B cell (primary cell): ENCODE measurements at places on chromosomes 2 and 18. TPM values are rescaled to one million over a fixed set of nuclear protein-coding genes. Genes with fewer than 3 reads are reported as not detected.

The FAM237A gene
- total RNA-seq = not detected in 2 replicates

The AFF3 gene
- 826 and 830 TPM in 2 replicates for total RNA-seq

The RGPD8 gene
- 28.1 and 31.2 TPM in 2 replicates for total RNA-seq

The DLX1 gene
- not detected in 2 replicates for total RNA-seq

The CAPG gene
- total RNA-seq = 179 and 210 TPM in 2 replicates

The ANKRD30B gene
- total RNA-seq = not detected in 2 replicates

The REG1B gene
- total RNA-seq = not detected in 2 replicates

The TBR1 gene
- total RNA-seq = not detected in 2 replicates

The PAX3 gene
- total RNA-seq = not detected in 2 replicates

The LYPD6 gene
- not detected in 2 replicates for total RNA-seq

The SERPINB3 gene
- total RNA-seq = not detected in 2 replicates

The NFATC1 gene
- total RNA-seq = 108 and 120 TPM in 2 replicates

The TEX44 gene
- total RNA-seq = not detected in 2 replicates

The PASK gene
- total RNA-seq = 144 and 184 TPM in 2 replicates

The PFN4 gene
- total RNA-seq = 0.39 and 0.66 TPM in 2 replicates

The TLX2 gene
- total RNA-seq = 0.19 TPM in 1 of 2 replicates, not detected in the other

The REEP1 gene
- total RNA-seq = not detected in 2 replicates

The INPP5D gene
- total RNA-seq = 444 and 466 TPM in 2 replicates

DNA sequence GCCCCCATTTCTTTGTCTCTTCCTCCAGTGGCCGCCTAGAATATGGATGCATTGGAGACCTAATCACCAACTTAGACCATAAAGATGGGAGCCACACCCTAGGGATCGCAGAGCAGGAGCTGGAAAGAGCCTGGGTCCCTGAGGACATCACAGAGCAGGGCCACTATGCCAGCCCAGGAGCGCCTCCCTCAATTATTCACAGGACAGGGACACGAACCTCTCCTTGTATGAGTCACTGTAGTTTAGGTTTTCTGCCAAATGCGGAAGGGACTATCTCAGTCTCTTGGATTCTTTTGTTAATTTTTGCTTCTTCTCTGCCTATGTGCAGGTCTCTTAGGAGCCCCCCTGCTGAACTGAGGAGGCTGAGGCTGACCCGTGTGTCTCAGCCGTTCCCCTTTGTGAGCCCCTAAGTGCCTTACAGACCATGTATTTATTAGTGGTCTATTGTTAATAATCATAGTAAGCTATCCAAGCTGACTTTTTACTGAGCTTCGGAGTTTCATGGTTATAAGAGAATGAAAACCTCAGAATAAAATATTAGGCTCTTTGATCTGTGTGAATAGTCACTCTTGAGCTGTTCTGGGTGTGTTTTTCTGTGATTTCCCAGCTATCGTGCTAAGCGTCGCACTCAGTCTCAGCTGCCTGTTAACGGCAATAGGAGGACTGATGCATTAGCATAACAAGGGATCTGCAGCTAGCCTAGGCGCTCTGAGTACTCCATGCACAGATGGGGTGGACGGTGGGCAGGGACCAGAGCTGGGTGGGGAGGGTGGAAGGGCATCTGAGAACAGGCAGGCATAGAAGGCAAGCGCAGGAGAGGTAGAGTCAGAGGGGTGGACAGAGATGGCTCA is 12.7 kb upstream of the PTPN4 start:
- DNase-seq = no peak

- no peak for DNase-seq
Observed at GRCh38 chr2:122634920-122635319, 879.5 kb downstream of the TSN start.

DNA sequence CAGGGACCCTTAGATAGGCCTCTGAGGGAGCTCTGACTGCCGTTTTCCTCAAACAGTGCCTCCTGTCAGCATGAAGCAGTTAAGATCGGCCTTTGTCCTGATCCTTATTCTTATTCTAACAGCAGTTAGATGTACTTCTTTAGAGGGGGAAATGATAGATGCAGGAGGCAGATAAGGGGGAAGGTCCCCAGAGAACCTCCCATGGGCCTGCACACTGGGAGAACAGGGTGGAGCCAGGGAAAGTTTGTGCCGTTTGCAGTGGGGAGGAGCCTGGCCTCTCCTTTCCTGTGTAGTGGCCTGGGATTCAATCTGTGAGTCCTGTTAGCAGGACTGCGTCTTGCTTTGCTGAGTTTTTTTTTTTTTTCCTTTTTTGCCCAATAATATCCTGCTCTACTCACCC is 7.9 kb upstream of the INPP4A start:
- no peak for DNase-seq

DNA sequence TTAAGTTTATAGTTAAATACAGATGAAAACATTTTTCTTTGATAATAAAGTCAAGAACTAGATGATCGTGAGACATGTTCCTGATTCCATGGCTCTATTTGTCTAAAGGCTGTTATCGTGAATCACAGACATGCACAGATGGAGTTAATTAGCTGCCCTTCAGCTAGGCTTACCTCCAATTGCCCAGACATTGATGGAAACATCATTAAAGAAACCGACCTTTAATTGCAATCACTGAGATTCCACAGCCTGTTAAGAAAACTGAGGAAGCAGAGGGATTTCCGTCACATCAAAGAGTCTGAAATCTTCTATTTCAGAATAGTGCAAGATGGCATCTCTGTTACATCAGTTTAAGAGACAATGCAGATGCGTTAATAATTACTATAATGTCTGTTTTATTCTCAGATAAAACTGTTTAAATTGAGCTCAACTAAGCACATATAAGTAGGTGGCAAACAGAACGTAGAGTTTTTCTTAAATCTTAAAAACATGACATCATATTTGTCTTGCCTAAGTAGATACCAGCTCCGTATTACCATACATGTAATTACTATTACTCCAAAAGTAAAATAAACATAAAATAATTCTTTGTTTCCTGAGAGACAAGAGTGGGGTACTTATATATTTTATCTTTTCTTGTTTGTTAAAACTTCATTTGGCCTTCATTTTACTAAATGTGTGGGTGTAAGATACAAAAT is 23.9 kb upstream of the CRACDL start:
- no peak for DNase-seq

- no peak for DNase-seq
Observed at GRCh38 chr18:52992041-52992440, 652.0 kb downstream of the DCC start.

GRCh38 chr2:202278944-202279343 is 13.4 kb downstream of the NOP58 start:
- no peak for DNase-seq

- DNase-seq = no peak
Observed at GRCh38 chr2:101120124-101120996, 30.8 kb downstream of the TBC1D8 start.

- no peak for DNase-seq
Observed at GRCh38 chr2:109350526-109350925, 221.5 kb downstream of the SH3RF3 start.

DNA sequence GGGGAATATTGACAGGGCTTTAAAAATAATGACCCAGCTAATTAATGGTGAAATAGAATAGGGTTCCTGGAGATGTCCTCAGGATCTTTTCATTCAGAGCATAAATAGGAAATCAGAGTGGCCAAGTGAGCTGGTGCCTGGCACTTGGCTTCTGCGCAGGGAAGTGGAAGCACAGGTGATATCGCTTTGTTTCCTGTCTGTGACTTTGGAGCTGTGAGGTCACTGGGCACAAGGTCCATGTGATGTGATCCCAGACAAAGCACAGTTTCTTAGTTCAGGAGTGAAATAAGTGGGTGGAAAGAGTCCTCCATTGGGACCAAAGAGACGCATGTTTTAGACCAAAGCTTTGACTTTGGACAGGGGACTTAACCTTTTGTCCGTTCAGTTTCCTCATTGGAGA is 338.3 kb downstream of the CYRIA start:
- no peak for DNase-seq

- DNase-seq = no peak
Observed at GRCh38 chr2:28403370-28403956, 10.8 kb downstream of the FOSL2 start.

DNA sequence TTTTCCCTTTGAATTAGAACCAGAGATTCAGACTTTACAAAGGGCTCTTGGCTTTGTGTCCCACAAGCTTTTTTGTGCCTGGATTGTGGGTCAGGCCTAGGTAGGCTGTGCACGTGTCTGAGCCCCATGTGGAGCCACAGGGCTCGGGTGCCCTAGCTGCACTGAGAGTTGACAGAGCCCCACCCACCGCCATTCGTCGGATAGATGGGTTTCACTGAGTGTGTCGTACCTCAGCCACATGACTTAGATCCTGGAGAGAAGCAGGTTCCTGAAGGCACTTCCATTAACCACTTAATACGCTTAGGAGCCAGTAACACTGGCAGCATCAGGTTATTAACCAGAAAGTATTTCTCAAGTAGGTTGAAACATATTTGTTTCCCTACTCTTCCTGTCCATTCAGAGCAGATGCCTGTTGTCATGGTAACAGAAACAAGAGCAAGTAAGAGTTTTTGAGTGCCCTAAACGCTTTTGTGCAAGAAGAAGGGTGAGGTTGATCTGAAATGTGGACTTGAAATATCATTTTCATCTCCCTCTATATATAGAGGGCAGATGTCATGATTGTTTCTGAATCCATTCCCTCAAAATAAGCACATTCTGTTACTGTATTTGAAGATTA is 30.0 kb downstream of the ADCYAP1 start:
- DNase-seq = no peak

DNA sequence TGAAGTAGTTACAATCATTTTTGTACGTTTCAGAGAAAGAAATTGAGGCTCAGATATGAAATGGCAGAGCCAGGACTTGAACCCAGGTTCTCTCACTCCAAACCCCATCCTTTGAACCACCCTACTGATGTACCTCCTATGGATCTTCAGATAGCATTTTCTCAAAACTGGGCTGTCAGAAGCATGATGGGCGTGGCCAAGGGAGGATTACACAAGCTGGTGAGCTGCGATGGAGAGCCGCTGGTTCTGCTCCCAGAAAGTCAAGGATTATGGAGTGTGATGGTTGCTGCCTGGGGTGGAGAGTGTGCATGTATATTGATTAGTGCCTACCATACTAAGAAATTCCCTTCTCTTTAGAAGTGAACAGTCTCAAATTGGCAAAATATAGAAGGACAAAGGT is 47.0 kb upstream of the PPP1CB start:
- DNase-seq = no peak

- no peak for DNase-seq
Observed at GRCh38 chr2:65845442-65846182, 413.2 kb upstream of the SPRED2 start.

DNA sequence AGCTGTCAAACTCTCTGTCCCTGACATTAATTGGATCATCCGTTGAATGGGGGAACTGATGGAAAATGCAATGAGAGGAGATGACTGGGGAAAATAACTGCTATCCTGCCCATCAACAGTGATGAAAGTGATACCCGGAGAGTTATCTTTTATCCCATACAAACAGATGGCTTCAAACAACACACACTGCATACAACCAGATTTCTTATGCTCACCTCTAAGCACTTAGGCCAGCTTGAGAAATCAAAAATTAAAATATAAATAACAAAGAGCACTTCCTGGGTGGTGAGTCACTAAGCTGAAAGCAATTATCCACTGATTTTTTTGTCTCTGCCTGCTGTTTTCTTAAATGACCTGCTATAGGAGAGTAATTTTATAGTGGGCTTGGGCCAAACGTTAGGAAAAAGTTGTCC is 237.6 kb upstream of the RGPD4 start:
- no peak for DNase-seq

- no peak for DNase-seq
Observed at GRCh38 chr2:220764171-220764570, 807.9 kb downstream of the EPHA4 start.

DNA sequence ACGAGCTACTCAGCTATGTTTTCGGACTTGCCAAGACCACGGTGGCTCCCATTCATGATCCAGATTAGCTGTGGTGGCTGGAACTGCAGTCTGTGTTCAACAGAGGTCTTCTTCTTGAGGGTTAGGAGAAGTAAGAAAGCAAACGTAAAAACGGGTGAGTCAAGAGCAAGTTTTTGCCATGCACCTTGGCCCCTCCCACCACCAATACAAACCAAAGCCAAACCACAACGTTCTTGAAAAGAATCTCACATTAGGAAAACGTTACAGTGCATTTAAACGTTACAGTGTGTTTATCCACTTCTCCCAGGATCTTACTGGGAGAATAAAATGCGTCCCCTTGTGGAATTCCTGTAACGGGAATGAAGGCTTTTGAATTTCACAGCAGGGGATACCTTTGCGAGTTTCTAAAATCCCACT is 725 bp downstream of the FBXO48 start:
- peak; percentile 70 for DNase-seq

DNA sequence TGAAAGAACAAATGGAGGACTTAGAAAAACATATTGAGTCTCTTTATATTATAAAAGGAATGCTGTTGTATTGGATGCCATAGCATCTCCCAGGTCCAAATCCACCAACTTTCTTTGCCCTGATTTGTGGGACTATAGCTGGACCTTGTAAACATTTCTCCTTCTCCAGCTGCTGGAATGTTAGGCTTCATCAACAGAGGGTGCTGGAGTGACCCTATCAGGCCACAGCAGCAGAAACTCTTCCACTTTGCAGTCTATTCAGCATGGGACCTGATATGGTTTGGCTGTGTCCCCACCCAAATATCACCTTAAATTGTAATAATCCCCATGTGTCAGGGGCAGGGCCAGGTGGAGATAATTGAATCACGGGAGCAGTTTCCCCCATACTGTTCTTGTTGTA is 138.4 kb upstream of the ARL4C start:
- no peak for DNase-seq

GRCh38 chr2:33806041-33806440 is 206.9 kb upstream of the FAM98A start:
- no peak for DNase-seq

- DNase-seq = no peak
Observed at GRCh38 chr18:13514558-13514957, 211.8 kb downstream of the FAM210A start.

DNA sequence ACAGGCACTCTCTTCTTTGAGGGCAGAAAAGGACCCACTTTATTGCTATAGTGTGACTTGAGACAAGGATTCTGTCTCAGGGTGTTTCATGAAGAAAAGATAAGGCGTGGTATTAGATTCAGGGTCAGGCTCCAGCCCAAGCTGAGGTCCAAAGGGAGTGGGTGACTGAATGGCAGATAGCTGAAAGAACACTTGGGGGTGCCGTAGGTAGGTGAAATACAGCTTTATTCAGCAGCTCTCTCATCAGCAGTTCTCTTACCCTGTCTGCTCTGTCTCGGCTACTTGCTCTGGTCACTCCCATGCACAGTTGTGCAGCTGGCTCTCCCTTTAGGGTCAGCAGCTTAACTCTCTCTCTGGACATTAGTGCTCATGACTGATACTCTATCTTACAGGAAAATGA is 379.9 kb downstream of the LPIN1 start:
- no peak for DNase-seq

DNA sequence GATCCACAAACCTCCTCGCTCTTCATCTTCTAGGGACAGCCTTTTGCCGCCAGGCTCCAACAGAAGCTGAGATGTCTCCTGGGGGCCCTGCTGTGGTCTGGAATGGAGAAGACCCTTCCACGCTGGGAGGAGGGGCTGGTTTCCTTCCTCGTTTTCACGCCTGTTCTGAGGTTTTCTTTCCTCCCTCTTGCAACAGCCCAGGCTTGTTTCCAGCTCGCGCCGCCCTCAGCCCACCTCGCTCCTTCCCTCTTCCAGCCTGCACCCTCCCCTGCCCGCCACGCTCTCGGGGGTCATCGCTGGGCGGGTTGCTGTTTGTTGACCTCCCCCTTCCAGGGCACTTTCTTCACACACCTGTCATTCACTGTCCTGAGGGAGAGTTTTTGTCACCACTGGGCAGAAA is 55.4 kb downstream of the VAPA start:
- no peak for DNase-seq

- DNase-seq = peak; percentile 85
Observed at GRCh38 chr2:240513549-240514287, 44.1 kb downstream of the ANKMY1 start.

- DNase-seq = no peak
Observed at GRCh38 chr18:31176531-31176930, 13.9 kb upstream of the DSC1 start.
